ENCODE measurements at places on chromosomes 12 and 14.
A peak's percentile ranks its signal among the peaks of the same experiment; 100 is the strongest.

DNA sequence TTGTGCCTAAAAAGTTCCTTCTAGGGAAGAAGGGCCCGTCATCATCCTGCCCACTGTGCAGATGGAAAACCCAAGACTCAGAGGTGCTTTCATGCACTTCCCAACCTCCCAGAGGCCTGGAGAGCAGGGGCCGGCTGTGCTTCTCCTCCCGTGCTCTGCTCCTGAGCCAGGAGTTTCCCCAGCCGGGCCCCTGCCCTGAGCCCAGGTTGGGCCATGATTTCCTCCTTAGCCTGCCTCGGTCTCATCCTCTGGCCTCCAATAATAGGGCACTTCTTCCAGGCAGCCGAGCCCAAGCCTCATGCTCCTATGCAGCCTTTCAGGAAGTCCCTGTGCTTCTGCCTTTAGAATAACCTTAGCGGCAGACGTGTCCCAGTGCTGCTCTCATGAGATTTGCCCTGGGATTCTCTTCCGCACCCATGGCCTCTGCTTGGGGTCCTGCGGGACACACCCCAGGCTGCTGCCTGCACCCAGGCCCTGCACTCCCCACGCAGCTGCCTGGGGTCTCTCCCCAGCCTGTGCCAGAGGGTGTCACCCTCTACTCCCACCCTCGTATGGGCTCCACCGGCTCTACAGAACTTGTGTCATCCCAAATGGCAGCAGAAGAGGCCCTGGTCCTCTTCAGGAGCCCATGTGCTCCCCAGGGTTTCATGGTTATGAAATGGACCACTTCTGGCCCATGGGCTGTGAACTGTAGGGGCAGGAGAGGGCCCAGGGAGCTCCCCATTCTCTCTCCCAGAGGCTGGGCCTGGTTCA lies 359.3 kb downstream of the ADGRD1 start:
- DNase-seq, result no peak

GRCh38 chr14:72333357-72333756 lies 401.1 kb downstream of the RGS6 start:
- no peak for DNase-seq

GRCh38 chr12:85179680-85180270 lies 100.2 kb upstream of the ALX1 start:
- DNase-seq, result no peak

GRCh38 chr14:86084097-86084496 lies 554.2 kb downstream of the FLRT2 start:
- DNase-seq, result no peak

DNA sequence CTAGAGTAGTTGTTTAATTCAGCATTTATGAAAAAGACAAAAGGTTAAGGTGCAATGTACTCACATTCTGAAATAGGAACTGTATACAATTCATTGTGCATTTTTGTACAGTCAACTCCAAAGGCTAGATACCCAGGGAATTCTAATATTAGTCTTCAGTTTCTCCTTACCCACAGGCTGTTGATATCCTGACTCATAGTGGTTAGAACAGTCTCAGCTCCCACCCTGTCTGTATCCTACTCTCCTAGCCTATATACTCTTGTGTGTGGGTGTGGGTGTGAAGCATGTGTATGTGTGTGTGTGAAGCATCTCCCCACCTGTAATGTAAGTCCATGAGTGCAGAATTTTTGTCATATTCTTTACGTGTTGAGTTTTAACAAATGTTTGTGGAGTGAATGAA lies 229.5 kb downstream of the NAV3 start:
- no peak for DNase-seq

GRCh38 chr14:74425525-74426201 lies 347 bp downstream of the SYNDIG1L start:
- DNase-seq, result peak; percentile 10

GRCh38 chr14:95597784-95598211 lies 62.9 kb downstream of the GLRX5 start:
- DNase-seq, result no peak

DNA sequence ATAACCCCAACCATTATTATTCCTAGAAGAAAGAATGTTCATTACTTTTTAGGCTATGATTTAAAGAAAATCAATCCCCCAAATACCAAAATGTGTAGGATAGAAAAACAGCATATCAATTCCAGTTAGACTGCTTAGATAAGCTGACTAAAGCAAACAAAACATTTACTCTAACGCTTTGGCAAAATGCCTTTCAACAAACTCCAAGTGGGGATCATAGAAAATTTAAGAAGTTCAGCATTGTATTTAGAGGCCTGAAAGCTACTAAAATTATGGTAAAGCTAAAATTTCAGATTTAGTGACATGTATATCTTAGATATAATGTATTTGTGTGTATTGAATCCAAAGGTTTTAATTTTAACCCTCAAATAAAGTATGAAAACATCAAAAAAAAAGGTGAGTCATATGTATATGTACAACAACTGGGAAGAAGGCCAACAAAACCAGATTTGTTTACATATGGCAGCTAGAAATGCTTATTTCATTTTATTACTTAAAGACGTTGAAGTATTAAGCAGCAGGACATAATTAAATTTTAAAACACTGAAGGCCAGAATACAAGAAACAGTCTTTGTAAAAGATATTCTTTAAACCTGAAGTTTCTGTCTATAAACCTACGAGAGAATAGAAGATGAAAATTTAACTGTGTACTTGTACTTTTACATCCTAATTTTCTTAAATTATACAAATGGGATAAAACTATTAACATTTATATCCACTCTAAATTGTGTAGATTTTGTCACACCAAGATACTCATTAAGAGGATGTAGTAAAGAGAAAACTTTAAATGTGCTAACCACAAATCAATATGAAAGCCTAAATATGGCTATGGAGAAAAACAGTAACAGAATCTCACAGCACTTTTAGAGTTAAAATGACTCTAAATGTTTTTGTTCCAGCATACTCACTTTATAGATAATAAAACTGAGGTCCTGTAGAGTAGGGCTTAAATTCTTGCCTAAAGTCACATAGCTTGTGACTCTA lies 71.4 kb downstream of the SLC41A2 start:
- no peak for DNase-seq

- DNase-seq, result no peak
These were observed 20.7 kb downstream of the XRCC3 start for GRCh38 chr14:103694572-103695026.

DNA sequence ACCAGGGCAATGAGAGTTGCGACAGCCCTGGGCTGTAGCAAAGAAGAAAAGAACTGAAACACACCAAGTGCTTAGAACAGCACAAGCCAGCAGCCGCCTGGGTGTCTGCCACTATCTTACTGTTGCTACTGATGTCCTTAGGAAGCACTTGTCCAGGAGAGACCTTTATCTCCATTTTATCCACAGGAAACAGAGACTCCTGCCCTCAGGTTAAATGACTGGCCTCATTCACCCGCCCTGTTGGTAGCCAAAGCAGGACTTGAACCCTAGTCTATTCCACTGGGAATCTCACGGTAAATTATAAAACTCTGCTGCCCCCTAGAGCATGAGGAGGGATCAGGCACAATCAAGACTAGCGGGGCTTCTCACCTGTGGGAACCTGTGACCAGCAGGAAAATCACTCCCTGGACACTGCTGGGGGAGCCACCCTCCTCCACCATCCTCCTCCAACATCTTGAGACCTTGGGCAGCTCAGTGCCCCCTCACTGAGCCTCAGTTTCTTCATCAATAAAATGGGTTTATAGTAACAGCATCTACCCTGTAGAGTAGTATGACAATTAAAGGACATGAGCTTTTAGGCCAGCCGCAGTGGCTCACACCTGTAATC lies 20.5 kb upstream of the TESC start:
- DNase-seq, result peak; percentile 30

DNA sequence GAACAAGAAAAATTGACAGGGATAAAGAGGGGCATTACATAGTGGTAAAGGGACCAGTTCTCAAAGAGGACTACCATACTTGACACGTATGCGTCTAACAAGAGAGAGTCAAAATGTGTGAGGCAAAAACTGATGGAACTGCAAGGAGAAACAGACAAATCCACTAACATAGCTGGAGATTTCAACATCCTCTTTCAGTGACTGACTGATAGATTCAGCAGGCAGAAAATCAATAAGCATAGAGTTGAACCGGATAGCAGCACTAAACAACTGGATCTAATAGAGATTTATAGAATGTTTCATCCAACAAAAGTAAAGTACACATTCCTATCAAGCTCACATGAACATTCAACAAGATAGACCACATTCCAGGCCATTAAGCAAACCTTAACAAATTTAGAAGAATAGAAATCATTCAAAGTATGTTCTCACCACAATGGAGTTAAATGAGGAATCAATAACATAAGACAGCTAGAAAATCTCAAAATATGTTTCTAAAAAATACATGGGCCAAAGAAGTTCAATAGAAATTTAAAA lies 16.1 kb upstream of the CRACR2A start:
- DNase-seq, result no peak

DNA sequence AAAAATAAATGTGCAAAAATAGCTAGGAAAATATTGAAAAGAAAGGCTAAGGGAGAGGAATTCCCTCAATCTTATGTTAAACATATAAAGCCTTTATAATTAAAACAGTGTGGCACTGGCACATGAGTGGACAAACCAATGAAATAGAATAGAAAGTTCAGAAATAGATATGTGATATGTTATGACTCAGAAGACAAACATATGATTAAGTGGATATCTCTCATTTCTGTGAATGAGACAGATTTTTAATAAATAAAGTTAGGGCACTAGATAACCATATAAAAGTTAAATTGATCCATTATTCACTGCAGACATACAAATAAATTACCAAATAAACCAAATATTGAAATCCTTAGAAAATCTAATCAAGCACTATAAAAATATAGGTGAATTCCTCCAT lies 73.0 kb downstream of the ALG10B start:
- DNase-seq, result no peak

GRCh38 chr12:121536899-121537813 lies 43.7 kb downstream of the KDM2B start:
- no peak for DNase-seq

DNA sequence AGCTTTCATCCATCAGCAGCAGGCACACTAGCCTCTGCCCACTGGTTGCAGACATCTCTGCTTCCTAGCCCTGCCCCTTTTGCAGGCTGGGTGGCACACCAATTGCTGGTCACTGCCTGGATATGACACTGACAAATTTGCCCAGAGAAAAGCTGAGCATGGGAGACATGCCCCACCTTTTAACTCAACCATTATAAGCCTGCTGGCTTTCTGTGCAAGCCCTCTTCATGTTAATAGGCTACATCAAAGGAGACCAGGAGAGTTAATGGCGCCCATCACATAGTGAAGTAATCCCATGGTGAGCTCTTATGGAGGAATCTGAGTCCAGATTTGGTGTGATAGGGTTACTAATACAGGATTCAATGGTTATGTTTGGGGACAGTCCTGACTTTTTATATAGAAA lies 139.2 kb downstream of the KICS2 start:
- no peak for DNase-seq

DNA sequence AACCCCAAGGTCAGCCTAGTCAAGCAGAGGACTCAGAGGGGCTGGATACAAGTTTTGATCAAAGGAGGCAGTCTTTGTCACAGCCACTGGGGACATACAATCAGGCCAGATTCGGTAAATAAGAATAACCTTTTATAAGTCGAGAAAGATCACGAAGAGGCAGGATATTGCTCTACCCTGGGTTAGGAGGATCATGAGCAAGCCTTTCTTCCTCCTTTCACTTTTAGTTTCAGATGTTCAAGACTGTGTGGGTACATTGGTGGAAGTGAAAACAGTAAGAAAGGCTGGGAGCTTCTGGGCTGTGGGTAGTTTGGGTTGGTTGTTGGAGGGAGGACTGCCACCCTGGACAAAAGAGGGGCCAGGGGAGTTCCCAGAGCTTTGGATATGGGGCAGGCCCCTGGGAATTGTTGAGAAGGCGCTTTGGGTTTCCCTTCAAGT lies 127.7 kb downstream of the SNAPC1 start:
- peak; percentile 48 for DNase-seq

DNA sequence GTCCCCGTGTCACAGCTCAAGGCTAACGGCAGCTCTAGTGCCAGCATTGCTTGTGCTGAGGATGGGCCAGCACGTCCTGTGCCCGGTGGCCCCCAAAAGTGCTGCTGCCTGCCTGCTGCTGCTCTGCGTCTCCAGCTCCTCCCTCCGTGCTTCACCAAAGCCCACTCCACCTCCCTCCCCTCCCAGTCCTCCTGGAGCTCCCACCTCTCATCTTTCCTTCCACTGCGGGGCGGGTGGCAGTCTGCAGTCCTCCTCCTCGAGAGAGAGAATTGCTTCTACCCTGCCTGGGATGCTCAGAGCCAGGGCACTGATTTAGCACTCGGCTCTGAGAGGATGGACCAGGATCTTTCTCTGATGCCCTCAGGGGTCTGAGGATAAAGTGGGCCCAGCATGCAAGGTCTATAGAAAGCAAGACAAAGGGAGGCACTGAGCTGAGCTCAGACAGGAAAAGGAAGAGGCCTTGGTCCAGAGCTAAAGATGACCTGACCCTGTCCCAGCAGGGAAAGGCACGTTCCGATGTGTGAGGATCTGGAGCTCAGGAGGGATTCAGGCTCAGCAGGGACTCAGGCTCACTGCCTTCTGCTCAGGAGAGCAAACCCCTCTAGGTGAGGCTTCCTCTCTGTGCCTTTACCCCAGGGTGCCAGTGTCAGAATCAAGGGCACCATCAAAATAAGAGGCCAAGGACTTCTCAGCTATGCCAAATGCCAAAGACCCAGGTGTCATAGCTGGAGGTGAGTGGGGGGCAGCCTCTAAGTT lies 113.1 kb upstream of the FKBP4 start:
- no peak for DNase-seq

DNA sequence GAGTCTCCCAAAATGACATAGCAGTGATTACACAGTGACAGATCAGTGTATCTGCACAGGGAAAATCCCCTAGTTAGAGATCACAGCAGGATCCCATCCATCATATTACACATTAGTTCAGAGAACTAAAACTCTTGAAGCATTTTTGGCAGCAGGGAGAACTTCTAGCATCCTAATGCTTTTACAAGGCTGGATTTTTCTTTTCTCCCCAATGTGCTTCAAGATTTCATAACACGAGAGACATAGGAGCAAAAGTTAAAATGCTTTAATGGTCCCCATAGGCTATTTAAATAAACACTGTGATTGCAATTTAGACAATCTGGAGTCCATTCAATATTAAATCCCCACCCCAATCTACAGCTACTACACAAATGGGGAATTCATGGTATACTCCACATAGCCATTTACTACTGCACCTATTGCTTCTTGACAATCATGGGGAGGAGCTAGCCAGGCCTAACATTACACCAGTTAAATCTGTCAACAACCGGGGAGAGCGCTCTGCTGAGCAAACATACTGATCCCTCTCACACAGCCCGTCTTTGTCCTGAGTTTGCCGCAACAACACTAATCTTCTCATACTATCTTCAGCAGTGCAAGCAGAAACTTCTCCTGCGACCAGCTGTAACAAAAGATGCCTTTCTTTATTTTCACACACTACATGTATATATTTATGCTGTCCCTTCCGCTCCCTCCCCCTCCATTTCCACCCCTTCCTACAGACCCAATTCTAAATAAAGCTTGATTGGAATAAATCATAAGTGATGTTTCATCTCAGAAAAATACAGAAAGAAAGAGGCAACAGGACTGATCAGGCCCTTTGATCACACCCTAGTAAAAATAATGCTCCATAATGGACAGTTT lies 120.3 kb upstream of the SOX5 start:
- DNase-seq, result no peak

- DNase-seq, result no peak
These were observed 1097.3 kb downstream of the SLC16A7 start for GRCh38 chr12:60693019-60693626.

GRCh38 chr12:124566997-124567672 lies at the start of gene NCOR2:
NCOR2 (minus strand) TSS chr12:124567612; CDS start chr12:124495251, 72,361 bp downstream.
- peak; percentile 53 for DNase-seq
